ENCODE measurements at places on chromosomes 5 and 9. TPM values are rescaled to one million over a fixed set of nuclear protein-coding genes. Genes with fewer than 3 reads are reported as not detected.

DNA sequence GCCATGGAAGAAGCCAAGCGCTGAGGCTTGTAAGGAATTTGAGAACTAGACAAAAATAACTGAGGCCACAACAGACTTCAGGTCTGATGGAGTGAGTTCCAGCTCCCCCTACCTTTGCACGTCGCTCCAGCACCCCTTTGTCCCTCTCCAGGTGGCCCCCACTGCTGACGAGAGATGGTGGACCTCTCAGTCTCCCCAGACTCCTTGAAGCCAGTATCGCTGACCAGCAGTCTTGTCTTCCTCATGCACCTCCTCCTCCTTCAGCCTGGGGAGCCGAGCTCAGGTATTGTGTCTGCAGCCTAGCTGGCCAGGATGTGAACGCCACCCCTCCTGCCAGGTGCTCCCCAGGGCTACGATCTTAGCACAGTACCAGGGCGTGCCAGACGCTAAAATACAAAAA is 5.2 kb downstream of the BTNL9 start:
- H3K4me3 ChIP-seq, result no peak overlapping the region
- H3K36me3 ChIP-seq, result no peaks in the 10 kb centered on the region
- DNase-seq, result no peak
- peaks cover 70% of the 10 kb centered on the region for H3K27me3 ChIP-seq

- H3K27me3 ChIP-seq, result no peaks in the 10 kb centered on the region
- H3K36me3 ChIP-seq, result peaks cover 54% of the 10 kb centered on the region
- H3K4me3 ChIP-seq, result no peak overlapping the region
- H3K4me1 ChIP-seq, result no peaks in the 10 kb centered on the region
- H3K27ac ChIP-seq, result no peak overlapping the region
Observed at GRCh38 chr5:73836607-73837006, 210.6 kb downstream of the ARHGEF28 start.

DNA sequence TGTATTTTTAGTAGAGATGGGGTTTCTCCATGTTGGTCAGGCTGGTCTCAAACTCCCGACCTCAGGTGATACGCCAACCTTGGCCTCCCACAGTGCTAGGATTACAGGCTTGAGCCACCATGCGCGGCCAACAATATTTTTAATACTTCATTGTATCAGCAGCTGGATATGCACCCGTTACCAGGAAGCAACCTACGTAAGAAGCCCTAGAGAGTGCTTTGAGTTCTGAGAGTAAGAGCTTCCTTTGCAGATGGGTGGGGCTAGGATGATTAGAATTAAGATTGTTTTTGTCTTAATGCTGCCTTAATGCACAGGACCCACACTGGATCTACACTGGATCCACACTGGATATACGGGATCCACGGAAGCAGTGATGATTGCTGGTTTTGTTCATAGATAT is 123.9 kb upstream of the ABCA1 start:
- no peaks in the 10 kb centered on the region for H3K36me3 ChIP-seq
- peaks cover 34% of the 10 kb centered on the region for H3K4me1 ChIP-seq
- no peak overlapping the region for H3K27ac ChIP-seq
- H3K27me3 ChIP-seq, result no peaks in the 10 kb centered on the region
- no peak overlapping the region for H3K4me3 ChIP-seq

GRCh38 chr5:32461441-32462120 is 17.0 kb upstream of the ZFR start:
- no peaks in the 10 kb centered on the region for H3K27me3 ChIP-seq
- no peaks in the 10 kb centered on the region for H3K36me3 ChIP-seq
- no peak overlapping the region for H3K27ac ChIP-seq
- DNase-seq, result no peak
- peaks cover 19% of the 10 kb centered on the region for H3K4me1 ChIP-seq

RNF145 gene
- total RNA-seq, result 24.6 TPM

DNA sequence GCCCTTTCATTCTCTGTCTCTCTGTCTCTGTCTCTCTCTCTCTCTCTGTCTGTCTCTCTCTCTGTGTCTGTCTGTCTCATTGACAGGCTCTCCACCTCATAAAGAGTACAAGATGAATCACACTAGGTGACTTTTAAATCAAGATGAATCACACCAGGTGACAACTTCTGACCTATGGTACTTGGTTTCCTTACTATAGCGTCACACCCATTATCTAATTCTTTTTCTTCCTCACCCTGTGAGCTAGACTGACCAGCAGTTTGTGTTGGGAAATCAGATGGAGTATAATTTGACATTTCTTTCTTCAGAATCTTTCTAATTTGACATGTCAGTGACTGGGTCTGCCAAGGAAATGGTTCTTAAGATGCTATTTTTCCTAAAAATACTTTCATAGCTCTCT is 232.9 kb downstream of the ARRDC3 start:
- H3K4me3 ChIP-seq, result no peak overlapping the region
- H3K36me3 ChIP-seq, result no peaks in the 10 kb centered on the region
- no peak for DNase-seq

DNA sequence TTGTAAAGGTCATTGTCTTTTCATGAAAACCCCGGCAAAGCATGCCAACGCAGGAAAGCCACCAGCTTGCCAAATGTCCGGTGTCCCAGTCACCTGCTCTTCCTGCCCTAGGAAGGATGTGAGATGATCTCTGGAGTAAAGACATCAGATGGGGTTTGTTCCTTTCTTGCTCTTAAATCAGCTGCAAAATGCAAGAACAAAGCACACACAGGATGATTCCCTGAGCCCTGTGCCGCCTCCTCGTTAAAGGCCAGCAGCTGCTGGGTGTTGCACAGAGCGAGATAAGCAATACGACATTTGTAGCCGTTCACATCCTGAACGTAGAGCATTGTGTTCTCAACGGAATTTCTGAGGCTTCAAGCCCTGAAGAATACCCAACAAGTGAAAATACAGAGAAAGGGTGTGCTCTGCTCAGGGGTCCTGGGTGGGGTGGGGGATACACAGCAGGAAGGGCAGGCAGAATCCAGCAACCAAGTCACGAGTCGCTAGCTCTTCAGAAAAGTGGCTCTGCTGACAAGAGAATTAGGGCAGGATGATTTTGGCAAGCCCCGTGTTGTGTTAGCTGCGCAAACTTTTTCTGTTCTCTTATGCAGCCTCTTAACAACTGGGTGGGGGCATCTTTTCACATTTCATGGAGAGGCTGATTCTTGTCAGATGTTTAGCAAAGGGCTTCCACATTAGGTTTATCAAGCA is 229.2 kb upstream of the MAP3K1 start:
- no peak overlapping the region for H3K4me3 ChIP-seq
- H3K36me3 ChIP-seq, result no peaks in the 10 kb centered on the region
- DNase-seq, result no peak
- H3K27me3 ChIP-seq, result peaks cover 23% of the 10 kb centered on the region

- no peak for DNase-seq
- H3K4me3 ChIP-seq, result no peak overlapping the region
- H3K27me3 ChIP-seq, result peaks cover 60% of the 10 kb centered on the region
- no peak overlapping the region for H3K27ac ChIP-seq
- peaks cover 41% of the 10 kb centered on the region for H3K4me1 ChIP-seq
Observed at GRCh38 chr5:141872496-141873356, 5.5 kb downstream of the PCDH1 start.

DNA sequence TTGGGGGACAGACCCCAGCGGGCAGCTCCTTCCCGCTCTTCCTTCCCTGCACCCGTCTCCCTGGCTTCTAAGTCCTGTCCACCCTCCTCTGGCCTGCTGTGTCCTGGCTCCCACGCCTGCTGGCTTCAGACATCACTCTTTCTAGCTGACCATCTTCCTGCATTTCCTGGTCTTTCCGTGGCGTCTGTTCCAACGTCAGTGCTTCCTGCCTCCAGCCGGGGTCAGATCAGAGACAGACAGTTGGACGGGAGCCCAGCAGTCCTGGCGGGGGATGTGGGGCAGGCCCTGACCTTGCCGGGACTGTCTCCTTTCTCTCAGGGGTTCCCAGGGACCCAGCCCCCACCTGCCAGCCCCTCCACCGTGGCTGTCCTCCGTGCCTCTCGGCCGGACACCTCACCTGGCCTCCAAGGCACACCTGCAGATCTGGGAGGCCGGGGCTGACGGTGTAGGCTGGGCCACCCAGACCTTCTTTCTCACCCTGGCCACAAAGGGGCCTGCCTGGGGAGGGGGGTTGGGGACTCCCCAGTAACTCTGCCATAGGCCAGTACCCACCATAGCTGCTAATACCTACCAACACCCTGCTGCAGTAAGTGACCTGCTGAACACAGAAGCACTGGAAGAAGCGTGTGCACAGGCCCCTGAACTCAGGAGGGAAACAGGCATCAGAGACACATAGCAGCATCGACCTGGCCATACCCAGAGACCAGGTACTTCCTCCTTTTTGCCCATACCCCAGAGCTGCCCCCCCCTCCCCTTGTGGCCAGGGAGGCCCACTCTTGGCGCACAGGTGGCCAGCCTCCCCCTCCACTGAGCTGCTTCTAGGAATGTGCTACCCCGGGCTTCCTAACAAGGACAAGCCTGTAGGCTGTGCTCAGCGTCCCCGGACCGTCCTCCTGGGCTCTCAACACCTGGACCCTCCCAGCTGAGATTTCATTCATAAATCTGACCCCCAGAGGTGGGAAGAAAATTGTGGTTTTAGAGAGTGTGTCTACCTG is 5.1 kb downstream of the NRARP start:
- peaks cover 4% of the 10 kb centered on the region for H3K27me3 ChIP-seq
- H3K36me3 ChIP-seq, result no peaks in the 10 kb centered on the region
- H3K4me1 ChIP-seq, result peaks cover 75% of the 10 kb centered on the region
- no peak overlapping the region for H3K27ac ChIP-seq
- DNase-seq, result no peak
- no peak overlapping the region for H3K4me3 ChIP-seq

DNA sequence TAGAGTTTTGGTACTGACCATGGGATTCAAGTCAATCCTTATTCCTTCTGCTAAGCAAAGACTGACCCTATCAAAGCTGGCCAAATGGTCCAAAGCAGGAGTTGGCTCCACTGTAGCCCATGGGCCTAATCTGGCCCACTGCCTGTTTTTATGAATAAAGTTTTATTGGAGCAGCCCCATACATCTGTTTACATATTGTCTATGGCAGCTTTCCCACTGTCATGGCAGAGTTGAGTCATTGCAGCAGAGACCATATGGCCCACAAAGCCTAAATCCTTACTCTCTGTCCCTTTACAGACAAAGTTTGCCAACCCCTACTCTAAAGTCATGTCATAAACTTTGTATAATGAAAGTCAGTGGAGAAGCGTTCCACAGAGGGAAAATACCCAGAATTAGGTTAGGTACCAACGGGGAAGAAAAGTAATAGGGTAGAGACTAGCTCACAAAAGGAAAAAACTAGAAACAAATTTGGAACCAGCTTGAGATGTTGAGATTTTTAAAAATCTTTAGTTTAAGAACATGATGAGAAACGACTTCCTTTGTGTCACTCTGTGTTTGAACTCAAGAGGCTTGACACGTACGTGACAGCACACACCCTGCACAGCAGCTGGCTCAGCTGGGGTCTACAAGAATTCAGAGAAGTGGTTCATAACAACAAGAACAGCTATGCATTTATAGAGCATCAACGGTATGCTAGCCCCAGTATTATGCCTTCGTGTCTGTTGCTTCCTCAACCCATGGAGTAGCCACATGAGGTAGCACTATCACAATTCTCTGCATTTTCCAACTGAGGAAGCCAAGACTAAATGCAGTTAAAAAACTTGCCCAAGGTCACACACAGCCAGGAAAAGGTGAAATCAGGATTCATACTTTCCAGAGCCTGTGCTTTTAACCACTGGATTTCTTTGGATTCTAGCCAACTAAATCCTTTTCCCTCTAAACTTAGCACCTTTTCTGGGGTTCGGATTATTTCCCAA is 198.9 kb upstream of the WWC1 start:
- no peaks in the 10 kb centered on the region for H3K4me1 ChIP-seq
- no peak for DNase-seq
- no peaks in the 10 kb centered on the region for H3K36me3 ChIP-seq
- no peaks in the 10 kb centered on the region for H3K27me3 ChIP-seq

FAM221B gene
- not detected for total RNA-seq

DNA sequence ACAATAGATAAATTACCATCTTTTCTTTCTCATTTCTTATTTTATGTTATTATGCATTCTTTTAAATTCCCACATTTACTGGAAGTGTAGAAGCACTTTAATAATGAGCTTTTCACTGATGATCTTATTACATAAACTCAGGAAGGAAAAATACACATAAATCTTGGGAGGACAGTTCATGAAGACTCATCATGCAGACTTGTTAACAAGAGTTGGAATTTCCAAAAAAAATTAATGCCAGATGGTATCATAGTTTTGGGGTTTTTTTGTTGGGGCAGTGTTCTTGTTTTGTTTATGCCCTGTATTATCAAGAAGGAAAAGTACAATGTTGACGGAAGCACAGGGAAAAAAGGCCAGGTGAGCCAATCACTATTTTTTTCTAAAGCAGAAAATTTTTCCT is 35.1 kb downstream of the CEMIP2 start:
- no peak overlapping the region for H3K4me3 ChIP-seq
- peaks cover 30% of the 10 kb centered on the region for H3K36me3 ChIP-seq
- no peak for DNase-seq
- H3K27ac ChIP-seq, result no peak overlapping the region
- H3K27me3 ChIP-seq, result no peaks in the 10 kb centered on the region
- peaks cover 9% of the 10 kb centered on the region for H3K4me1 ChIP-seq

GRCh38 chr5:103037673-103038455 is 82.1 kb downstream of the GIN1 start:
- H3K27me3 ChIP-seq, result no peaks in the 10 kb centered on the region
- DNase-seq, result no peak
- H3K27ac ChIP-seq, result no peak overlapping the region
- no peaks in the 10 kb centered on the region for H3K36me3 ChIP-seq

GRCh38 chr5:157116483-157116954 is 7.7 kb upstream of the HAVCR2 start:
- H3K36me3 ChIP-seq, result no peaks in the 10 kb centered on the region
- 0 out of 2 replicates have a peak, but pooled peaks cover 5% of the 10 kb centered on the region for H3K4me1 ChIP-seq
- no peak for DNase-seq
- H3K4me3 ChIP-seq, result no peak overlapping the region
- no peak overlapping the region for H3K27ac ChIP-seq
- no peaks in the 10 kb centered on the region for H3K27me3 ChIP-seq

THBS4 gene
- total RNA-seq, result 0.60 TPM

- peaks cover 14% of the 10 kb centered on the region for H3K4me1 ChIP-seq
- DNase-seq, result no peak
- no peaks in the 10 kb centered on the region for H3K36me3 ChIP-seq
- no peak overlapping the region for H3K4me3 ChIP-seq
- H3K27me3 ChIP-seq, result peaks cover 92% of the 10 kb centered on the region
Observed at GRCh38 chr9:14346231-14346791, 32.4 kb upstream of the NFIB start.

TNC gene
- total RNA-seq, result not detected

DNA sequence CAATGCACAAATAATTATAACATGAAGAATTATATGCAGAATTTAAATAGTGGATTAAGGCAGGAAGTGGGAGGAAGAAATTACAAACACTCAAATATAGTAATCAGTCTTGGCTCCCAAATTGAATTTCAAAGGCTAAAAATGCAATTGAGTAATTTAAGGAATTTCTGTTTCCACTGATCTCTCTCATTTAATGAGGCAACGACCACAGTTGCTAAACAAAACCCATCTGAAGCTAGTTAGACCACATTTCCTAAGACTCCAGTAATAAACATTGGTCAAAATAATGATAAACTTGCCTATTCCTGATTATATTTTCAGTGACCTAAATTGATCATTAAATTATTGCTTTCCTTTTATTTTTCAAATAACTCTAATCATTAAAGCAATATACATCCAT is 174.3 kb upstream of the GRIN3A start:
- no peaks in the 10 kb centered on the region for H3K27me3 ChIP-seq
- no peak overlapping the region for H3K4me3 ChIP-seq
- no peaks in the 10 kb centered on the region for H3K4me1 ChIP-seq
- no peak for DNase-seq
